ENCODE measurements at places on chromosomes 2 and 18.

GRCh38 chr2:231260442-231261208 lies 62.2 kb downstream of the ARMC9 start:
- DNase-seq: no peak

- DNase-seq: peak; percentile 7
Observed at GRCh38 chr2:240127911-240128607, 8.0 kb downstream of the COPS9 start.

- DNase-seq: no peak
Observed at GRCh38 chr2:206562375-206562774, 79.9 kb upstream of the FAM237A start.

DNA sequence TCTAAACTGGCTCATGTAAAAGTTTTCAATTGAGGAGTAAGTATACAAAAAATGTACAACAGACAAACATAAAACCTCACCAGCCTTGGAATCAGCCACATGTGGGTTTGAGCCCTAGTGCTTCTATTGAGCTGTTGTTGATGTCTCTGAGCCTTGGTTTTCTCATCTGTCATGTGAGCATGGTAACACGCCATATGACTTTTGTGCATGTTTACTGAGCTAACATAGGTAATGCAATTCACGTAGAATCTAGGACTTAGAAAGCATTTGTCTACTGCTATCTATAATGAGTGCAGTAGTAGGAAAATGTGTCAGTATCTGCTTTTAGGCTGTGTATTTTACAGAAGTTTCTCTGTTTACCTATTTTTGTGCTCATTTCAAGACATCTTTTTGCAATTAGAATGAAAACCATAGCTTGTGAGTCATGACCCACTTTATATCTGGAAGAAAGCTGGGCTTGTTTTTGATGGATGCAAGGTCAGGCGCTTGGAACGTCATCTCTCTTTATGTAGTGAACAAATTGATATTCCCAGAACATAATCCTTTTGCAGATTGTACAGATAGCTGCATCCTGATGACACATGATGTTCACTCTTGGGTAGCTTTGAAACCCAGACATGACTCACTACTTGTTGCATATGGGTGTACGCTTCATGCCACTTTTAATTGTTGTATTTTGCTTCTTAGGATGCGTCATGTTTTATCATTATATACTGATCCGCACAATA lies 94.3 kb downstream of the RNF144A start:
- no peak for DNase-seq

- no peak for DNase-seq
Observed at GRCh38 chr2:103960951-103961350, 893.0 kb upstream of the POU3F3 start.

GRCh38 chr2:16623031-16623430 lies 42.6 kb downstream of the CYRIA start:
- DNase-seq: no peak

DNA sequence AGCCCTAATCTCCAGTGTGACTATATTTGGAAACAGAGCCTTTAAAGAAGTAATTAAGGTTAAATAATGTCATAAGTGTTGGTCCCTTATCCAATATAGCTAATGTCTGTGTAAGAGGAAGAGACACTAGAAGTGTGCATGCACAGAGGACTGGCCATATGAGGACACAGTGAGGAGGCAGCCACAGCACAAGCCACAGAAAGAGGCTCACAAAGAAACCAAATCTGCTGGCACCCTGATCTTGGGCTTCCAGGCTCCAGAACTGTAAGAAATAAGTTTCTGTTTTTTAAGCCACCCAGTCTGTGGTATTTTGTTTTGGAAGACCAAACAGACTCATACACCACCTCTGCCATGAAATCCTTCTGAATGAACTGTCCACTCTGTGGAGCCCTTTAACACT lies 186.4 kb upstream of the SLC39A10 start:
- no peak for DNase-seq

Measured in psoas muscle (tissue), 8 donors.